Left lung (tissue), 14 donors: ENCODE measurements at places on chromosomes 1 and 21. TPM values are rescaled to one million over a fixed set of nuclear protein-coding genes. Genes with fewer than 3 reads are reported as not detected.
A peak's percentile ranks its signal among the peaks of the same experiment; 100 is the strongest.

DNA sequence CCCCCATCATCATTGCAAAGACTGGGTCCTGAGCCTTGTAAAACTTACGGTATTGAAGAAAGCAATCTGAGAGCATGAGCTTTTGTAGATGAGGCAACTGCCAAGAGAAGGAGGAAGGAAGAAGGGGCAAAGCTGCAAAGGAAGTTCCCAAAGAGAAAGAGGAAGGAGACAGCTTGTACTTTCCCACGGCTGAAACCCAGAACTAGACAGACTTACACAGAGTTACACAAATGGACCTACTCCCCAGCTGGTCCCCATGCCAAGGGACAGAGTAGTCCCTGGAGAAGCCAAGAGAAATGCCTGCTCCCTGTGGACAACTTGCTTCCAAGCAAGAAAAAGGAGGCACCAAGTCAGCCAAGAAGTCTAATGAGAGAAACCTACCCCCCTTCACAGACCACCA lies 22.6 kb downstream of the SLC5A9 start:
- no peak for DNase-seq

DNA sequence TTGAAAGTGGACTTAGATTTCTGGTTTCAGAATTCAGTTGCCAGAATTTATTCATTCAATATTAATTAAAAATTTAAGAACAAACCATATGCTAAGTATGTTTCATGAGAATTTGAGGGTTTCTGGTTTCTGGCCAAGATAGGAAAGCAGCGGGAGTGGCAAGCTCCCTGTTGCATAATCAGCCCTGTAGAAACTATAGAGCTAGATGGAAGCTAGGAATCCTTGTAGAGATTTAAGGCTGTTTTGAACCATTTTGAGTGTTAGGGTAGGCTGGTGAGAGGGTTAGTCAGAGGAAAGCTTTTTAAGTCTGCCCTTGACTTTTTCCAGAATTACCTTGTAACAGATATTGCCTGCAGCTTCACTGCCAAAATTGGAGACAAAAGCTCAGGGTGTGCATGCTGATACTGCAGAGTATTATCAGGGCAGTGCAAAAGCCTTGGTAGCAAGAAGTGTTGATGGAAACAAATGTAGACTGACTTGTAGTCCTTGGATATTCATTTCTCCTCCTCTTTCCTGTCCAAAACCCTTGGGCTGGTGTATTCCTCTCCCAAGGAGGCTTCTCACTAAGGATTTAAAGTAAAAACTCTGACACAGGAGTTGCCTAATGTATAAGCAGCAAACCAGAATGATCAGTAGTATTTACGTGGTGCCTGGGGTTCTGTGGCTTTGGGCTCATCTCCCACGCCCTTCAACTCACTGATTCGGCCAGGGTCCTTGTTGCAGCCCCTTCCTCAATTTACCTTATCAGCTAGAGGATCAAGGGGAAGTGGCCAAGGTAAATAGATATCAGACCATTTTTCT lies 12.6 kb upstream of the GIPC2 start:
- DNase-seq = no peak

DNA sequence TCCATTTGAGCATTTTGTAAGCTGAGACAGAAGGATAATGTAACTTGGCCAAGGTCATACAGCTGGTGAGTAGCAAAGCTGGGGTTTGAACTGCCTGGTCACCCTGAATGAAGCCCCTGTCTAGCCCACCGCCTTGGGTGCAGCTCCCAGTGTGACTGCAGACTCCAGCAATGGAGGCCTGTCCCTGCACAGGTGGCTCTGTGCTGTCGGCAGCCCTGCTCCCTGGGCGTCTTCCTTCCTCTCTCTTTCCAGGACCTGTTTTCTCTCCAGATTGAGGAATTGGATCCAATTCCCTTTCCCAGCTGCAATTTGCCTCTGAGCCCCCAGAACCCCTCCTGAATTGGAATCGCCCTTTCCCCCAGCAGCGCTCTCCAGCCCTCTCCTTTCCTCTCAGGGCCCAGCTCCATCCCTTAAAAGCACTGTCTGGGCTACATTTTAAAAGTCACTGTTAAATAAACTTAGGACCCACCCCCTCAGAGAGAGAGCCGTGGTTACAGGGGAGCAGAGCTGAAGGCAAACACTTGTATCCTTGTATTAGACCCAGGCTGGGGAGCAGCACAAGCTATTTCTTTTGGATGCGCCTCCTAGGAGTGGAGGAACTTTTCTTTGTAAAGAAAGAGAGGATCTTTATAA lies 161.4 kb upstream of the LMO4 start:
- DNase-seq = no peak

- peak; percentile 34 for DNase-seq
Observed at GRCh38 chr1:16614361-16615252, 1.2 kb upstream of the NBPF1 start.

GRCh38 chr21:35408401-35408800 lies 359.3 kb upstream of the RUNX1 start:
- DNase-seq = no peak

DNA sequence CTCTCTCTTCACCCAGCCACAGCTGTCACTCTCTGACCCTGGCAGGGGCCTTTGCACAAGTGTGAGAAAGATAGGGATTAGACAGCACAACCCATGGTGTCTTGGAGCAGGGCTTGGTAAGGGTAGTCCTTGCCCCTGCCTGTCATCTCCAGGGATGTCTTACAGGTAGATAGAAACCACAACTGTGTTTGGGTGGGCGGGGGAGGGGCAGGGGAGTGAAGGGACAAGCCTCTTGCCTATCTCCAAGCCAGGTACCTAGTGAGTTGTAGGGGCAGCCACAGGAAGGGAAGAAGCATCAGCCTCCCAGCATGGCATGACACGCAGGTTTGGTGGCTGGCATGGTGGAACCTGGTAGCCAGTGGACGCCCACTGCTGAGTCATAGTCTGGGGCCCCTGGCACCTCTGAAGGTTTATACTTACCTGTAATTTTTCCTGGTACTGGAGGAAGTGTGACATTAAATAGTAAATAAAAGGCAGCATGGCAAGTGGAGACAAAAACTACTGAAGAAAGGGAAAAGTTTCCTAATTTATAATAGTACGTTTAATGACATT lies 97.5 kb downstream of the CLEC20A start:
- no peak for DNase-seq

GRCh38 chr21:45893740-45894449 lies 87.7 kb upstream of the COL6A1 start:
- peak; percentile 55 for DNase-seq

DNA sequence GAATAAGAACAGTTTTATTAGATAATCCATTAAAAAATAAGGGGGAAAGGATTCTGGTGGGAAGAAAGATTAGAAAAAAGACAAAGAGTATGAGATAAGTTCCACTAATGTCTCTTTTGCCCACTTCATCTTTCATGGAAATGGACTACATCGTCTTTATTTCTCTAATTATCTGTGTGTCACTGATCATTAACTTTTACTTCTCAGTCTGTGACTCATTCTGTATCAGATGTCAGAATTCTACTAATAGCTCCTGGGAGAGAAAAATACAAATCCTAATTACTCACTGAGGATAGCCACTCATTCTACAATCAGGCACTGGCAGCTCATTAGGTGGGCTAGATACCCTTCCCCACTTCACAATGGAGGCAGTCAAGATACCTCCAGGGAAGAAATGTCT lies 41.7 kb downstream of the ILDR2 start:
- no peak for DNase-seq

DNA sequence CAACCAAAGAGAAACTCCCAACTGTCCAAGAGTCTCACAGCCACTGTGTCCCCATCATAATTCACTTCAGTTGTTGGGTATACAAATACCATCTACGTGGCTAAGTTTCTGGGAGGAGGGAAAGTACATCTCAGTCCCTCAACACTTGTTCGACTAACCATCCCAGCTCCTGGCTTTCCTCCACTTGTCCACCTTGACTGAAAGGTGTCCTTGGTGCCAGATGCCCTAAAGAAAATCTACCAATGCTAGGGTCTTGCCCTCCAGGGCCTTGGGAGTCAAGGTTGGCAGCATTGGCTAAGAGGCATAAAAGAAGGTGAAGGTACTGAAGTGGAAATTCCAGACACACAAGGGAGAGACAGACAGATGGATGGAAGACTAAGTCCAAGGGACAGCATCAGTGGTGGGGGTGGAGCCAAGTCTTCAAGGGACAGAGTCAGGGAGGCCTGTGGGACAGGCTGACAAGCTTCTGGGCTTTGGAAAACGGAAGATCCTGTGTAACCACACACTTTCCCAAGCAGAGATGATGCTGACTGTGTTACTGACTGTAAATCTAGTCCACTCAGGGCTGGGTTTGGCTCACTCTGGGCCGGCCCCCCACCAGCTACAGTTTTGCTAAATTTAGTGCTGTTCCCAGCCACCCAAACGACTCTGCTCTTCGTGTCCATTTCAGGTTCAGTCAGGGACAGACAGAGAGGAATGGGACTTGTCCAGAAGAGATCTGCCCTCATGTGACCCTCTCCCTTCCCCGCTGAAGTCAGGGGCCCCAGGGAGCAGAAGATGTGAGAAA lies 60.1 kb downstream of the CD34 start:
- no peak for DNase-seq

DNA sequence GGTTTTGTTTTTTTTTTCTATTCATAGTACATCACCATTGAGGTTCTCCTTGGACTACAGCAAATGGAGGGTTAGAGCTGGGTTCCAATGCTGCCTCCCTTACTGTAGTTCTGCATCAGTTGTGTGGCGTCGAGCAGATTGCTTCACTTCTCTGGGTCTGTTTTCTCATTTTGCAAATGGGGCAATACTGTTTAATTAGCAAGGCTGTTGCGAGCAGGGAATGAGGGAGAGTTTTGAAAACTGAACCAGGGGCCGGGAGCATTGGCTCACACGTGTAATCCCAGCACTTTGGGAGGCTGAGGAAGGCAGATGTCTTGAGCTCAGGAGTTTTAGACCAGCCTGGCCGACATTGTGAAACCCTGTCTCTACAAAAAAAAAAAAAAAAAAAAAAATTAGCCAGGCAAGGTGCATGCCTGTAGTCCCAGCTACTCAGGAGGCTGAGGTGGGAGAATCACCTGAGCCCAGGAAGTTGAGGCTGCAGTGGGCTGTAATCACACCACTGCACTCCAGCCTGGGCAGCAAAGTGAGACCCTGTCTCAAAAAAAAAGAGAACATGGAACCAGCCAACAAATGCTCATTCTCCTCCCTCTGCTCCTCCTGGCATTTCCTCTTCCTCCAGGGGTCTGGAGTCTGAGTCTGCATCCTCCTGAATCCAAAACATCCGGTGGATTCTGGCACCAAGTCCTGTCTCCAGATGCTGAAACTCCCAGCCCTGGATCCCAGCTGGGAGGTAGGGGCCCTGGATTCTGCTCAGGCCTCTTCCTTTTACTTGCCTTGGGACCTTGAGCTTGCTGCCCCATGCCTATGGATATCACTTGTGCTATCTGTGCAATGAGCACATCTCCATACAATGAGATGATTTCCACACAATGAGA lies 3.7 kb upstream of the PLOD1 start:
- peak; percentile 53 for DNase-seq

DNA sequence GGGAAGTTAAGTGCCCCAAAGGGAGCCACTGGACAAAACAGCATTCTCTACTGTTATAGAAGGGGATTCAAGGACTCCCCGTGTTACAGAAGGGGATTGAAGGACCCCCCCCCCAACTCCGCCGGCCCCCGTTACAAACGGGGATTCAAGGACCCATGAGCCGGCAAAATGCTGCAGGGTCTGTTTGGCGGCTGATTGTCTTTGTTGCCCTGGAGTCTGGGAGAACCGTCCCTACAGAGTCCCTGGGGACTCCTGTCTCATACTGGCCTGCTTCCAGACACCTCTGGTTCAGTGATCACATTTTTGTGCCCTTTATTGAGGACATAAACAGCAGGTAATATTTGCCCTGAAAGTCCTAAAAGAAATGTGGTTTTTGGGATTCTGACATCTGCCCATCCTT lies 96.4 kb downstream of the SYF2 start:
- no peak for DNase-seq

- DNase-seq = no peak
Observed at GRCh38 chr1:36172983-36173382, 17.0 kb downstream of the MAP7D1 start.

- DNase-seq = no peak
Observed at GRCh38 chr1:29679828-29680558, 443.7 kb downstream of the PTPRU start.

DNA sequence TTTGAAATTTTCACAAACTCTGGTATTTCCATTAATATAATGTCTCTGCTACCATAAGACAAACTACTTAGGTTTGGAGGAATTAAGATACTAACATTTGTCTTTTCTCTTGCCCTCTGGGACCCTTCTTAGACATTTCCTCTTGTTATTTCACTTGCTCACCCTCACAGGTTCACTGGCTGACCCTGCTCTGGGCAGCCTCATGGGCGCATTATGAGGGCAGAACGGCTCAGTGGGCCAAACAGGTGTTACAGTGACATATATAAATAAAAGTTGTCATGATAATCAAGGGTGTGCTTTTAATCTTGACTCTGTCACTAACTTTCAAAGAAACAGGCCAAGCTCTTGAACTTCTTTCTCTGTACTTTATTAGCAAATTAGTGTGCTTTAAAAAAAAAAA lies 46.5 kb downstream of the ZNHIT6 start:
- peak; percentile 10 for DNase-seq

LIPI gene
- polyA plus RNA-seq = 0.90 TPM

PADI3 gene
- polyA plus RNA-seq = not detected

CD244 gene
- polyA plus RNA-seq = 0.88 TPM

ERICH3 gene
- polyA plus RNA-seq = 4.8 TPM
